Stimulated activated CD4-positive, alpha-beta T cell treated with anti-CD3 and anti-CD28 coated beads, Interleukin-2, amount 100 ng/mL, for 24 hours (primary cell): ENCODE measurements at places on chromosomes 3 and 15.

- no peak for DNase-seq
Observed at GRCh38 chr3:14701676-14702075, 26.7 kb downstream of the C3orf20 start.

DNA sequence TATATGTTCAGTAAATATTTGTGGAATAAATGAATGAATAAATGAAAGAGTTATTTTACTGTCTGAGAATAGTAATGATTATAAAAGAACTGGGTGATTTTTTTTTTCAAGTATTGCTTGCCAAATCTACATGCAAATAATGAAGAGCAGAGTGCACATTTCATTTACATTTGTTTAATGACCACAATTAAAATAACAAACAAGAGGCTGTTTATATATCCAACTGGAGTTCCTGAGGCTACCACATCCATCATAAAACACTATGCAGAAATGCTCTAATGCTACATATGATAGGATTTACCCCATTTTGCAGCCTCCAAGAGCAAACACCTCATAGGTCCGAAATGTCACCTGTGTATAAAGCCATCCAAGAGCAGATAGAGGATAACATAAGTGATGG, 124.5 kb downstream of the ECT2 start:
- DNase-seq = no peak

DNA sequence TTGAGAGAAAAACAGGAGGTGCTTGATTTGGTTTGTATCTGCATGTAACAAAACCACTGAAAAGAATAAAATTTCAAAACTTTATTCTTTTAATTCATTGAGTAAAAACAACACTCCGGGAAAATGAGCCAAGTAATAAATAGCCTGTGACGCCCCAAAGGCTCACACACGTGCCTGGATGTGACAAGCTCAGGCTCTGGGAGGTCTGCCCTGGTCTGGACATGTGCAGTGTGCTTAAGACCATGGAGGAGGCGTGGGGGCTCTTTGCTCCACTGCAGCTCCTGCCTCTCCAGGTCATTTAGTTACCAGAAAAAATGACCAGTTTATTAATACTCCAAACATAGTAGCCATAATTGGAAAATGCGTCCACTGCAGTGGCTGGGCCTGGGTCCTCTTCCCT, 8.6 kb upstream of the NME9 start:
- no peak for DNase-seq

DNA sequence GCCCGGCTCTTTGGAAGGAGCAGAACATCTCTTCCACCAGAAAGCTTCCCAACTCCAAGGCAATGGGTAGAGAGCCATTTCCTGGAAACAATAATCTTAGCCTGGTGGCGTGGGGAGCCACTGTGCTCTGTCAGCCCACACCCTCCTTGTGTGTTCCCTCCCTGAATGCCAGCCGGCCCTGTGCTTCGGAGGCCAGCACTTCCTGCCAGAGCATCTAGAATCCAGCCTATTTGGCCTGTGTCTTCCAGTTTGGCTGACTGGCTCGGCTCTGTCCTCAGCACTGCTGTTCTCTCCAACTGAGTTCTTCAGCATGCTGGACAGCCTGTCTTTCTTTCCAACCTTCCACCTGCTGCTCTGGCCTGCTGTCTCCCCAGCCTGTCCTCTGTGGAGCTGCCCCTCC, 349.3 kb downstream of the MFSD1 start:
- no peak for DNase-seq

DNA sequence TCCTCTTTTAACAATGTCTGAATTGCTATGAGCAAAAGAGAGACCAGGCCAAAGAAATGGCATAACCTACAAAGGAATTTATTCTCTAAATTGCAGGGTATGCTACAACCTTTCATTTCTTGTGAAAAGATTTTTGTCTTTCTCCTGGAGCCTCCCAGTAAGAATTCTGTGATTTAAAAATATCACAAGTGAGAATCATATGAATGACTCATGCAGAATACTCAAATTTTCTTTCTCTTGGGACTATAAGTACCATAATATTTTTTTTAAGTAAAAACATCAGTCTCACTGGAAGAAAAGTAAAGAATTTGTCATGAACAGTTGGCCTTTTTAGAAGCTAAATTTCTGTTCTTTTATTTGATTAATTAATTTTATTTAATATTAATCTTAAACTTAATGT, 26.3 kb downstream of the SYNPR start:
- no peak for DNase-seq

GRCh38 chr15:79849789-79850188, 47.0 kb downstream of the MTHFS start:
- DNase-seq = no peak

DNA sequence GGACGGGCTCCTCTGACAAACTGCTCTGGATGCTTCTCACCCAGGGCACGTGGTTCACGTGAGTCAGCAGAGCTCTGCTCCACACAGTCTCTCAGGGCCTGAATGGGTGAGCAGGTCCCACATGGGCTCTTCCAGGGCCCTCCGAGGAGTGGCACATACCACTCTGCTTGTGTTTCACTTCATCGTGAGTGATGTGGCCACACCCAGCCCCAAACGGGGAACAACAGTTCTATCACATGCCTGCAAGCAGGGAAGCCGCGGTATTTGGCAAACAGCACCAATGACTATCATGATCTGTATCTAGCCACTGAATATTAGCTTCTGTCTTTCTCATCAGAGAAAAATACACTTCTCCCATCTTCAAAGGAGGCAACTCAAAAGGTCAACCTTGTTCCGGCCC, 352.8 kb downstream of the GABRG3 start:
- no peak for DNase-seq

- no peak for DNase-seq
Observed at GRCh38 chr3:44892689-44893088, 18.3 kb downstream of the TGM4 start.
